ENCODE measurements at places on chromosomes 11 and 22.

DNA sequence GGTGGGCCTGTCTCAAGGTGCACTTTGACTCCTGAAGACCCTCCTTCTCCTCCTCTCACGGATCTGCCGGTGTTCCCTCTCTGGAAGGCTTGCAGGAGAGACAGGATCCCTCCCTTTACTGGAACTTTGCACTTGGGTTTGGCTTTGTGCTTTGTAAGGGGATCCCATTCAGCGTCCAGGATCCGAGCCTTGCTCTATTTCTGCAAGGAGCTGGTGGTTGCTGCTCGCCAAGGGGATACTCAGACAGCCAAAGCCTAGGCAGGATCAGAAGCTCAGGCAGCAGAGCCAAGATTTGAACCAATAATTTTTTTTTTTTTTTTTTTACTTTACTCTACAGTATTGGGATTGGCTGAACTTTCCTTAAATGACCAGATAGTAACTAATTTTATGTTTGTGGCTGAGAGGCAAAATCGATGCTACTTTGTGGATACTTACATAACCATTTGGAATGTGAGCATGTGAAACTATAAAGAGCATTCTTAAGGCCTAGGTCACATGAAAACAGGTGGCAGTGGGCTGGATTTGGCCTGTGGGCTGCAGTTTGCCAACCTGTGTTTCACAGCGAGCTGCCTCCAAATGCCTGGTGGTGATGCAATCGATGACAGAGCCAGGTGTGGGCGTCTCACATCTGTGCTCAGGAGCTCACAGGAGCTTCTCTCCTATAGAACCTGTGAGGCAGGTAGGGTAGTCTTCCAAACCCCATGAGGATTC, 25.2 kb downstream of the BCR start:
- DNase-seq: no peak

GRCh38 chr22:42770941-42771647, 50.4 kb upstream of the A4GALT start:
- no peak for DNase-seq

DNA sequence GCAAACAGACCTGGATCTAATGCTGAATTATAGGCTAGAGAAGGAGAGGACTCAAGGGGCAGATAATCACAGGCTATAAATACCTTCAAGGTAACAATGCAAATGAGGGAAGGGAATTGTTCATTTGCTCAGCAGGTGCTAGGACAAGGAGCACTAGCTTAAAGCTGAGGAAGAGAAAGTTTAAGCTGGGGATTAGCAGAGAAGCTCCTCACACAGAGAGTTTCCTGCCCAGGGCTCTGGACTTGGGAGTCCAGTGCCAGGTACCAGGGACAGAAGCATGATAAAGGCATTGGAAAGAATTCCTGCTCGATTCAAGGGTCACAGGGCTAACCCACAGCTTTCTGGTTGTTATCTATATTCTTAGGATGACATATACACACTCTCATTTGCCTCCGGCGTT, 509.9 kb downstream of the NTM start:
- DNase-seq: peak; percentile 31

DNA sequence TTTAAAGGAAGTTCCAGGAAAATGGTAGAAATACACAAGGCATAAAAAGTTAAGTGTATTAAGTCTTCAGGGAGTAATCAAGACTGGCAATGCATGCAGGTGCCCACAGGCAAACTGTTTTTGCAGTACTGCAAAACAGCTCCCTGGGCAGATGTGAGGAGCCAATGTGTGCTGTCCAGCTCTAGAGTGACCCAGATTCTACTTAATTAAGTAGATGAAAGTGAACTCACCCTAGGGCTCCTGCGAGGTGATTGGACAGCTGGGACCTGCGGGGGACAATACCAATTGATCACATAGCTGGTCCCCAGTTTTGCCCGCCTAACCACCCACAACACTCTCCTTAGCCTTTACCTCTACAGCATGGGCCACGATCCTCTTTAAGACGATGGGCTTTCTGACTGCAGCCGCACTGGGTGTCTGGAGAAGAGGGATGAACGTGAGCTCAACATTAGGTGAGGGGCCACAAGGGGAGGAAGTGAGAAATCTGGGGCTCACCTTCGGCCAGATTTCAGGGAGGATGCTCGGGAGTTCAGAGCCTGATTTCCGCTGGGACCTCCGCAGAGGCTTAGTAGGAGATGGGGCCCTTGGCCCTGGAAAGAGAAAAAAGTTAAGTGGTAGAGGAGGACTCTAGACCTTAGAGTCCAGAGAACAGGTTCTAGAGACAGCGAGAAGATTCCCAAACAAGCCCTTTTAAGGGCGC, 556 bp downstream of the CDCA5 start:
- DNase-seq: no peak

DNA sequence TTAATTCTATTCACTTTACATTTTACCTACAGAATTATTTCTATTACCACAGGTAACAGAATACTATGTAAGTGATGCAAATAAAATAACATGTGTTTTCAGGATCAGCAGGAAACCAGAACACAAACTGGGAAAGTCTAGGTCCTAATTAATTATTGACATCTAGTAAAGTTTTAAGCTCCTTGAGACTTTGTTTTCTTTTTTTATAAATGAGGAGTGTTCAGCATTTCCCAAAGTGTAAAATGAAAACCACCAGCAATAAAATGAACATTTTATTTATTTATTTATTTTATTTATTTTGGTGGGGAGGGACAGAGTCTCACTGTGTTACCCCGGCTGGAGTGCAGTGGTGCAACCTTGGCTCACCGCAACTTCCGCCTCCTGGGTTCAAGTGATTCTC, 123.6 kb downstream of the ARHGAP42 start:
- no peak for DNase-seq

DNA sequence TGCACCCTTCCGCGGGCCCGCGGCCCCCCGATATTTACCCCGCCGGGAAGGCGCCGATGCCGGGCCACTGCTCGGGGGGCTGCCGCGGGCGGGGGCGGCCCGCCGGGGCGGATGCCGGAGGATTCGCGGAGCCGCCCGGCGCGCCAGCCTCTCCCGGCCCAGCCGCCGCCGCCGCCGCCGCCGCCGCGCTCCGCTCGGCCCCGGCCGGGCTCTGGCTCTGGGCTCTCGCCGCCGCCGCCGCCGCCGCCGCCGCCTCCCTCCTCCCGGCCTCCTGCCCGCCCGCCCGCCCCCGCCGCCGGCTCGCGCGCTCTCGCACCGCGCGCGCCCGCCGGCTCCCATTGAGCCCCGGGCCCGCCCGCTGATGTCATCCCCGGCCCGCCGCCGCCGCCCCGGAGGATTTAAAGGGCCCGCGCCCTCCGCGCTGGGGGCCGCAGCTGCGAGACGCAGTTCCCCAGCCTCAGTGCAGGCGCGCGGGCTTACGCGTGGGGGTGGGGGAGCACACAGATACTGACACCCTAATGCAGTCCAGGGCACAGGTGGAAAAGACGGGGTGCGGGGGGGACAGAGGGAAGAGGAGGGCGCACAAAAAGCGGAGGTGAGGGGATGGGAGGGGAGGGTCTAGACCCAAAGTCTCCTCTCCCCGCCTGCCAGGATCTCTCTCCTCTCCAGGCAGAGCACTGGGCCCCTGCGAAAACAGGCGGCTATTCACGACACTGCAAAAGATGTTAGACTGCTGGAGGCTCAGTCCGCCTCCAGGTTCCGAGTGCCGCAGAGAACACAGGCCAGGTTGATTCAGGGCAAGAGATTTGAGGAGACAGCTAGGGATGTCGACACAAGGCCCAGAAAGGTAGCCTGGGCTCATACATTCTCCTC, at the start of gene CSNK1E:
Gene CSNK1E, minus strand, starts transcription at position 312 of the 873 bp plus-strand sequence. CDS start 3,276 bp downstream, outside the sequence.
- DNase-seq: peak; percentile 74

GRCh38 chr11:63534895-63535461, 1.6 kb upstream of the PLAAT4 start:
- DNase-seq: no peak

DNA sequence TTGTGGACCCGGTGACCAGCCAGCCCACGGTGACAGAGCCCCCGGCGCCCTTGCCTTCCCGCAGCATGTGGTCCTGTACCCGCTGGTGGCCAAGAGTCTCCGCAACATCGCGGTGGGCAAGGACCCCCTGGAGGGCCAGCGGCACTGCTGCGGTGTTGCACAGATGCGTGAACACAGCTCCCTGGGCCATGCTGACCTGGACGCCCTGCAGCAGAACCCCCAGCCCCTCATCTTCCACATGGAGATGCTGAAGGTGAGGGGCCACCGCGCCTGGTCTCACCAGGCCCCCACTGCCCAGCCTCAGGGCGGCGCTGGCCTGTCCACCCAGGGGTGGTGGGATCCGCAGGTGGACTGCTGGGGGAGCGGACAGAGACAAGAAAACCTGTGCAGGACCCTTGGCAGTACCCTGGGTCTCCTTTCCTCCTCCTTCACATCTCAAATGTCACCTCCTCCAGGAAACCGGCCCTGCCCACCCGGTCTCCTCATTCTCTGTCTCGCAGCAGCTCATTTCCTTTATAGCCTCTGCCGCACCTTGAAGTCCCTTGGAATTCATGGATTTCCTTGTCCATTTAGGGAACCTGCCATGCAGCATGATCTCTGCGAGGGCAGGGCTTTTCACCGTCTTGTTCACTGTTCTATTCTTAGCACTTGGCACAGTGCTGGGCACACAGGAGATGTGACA, 6.5 kb downstream of the AIP start:
- no peak for DNase-seq

GRCh38 chr11:26073646-26074045, 258.3 kb upstream of the ANO3 start:
- DNase-seq: peak; percentile 88

DNA sequence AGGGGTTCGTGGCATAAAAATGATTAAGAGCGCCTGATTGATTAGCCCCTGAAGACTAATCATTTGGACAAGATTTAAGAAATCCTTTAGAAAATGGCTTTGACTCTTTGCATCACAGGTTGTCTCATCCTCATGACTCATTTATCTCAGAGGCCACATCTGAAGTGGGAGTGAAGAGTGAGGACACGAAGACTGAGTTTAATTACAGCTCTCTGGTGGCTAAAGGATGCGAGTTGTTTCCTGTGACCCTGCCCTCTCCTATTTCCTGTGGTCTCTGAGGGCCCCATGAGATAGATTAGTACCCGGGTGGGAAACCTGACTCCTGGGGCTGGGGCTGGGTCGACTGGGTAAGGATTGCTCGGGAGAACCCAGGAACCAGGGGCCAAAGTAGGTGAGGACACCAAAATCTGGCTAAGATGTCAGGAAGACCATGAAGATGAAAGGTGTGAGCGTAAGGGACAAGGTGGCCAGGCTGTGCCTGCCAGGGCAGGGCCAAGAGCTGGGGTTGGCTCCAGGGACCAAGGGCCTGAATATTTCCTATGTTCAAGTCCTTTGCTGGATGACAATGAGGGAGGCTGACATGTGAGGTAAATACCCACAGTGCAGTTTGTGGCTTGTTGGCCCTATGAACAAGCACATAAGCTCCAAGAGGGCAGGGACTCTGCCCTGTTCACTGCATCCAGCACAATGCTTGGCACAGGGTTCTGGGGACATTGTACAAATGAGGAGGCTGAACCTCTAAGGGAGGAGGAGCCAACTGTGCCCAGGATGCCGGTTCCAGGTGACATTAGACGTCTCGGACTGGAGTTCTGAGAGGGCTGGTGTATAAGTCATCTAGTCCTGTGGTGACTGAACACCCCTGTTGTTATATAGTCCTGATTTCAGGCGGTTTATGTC, 3.6 kb downstream of the OTOG start:
- DNase-seq: no peak

DNA sequence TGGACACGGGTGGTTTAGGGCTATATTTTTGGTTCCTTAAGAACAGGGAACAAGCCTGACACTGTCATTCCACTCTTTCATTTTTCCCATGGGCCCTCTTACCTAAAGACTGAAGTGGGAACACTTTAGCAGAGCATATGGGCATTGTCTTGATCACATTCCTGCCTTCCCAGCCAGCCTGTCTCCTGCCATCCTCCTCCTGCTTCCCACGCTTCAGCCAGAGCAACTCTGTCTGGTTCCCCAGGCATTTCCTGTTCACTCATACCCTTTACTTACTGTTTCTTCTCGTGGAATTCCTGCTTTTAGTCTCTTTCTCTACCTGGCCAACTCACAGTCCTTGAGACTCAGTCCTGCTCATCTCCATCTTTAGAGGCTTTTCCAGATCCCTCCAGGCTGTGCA, 22.8 kb downstream of the MRPL16 start:
- no peak for DNase-seq

GRCh38 chr22:24099071-24099470, 82.2 kb upstream of the SUSD2 start:
- no peak for DNase-seq

- DNase-seq: peak; percentile 21
Observed at GRCh38 chr11:95592471-95592870, 197.1 kb downstream of the FAM76B start.

- DNase-seq: no peak
Observed at GRCh38 chr11:61049859-61050258, 52.4 kb upstream of the CD5 start.

DNA sequence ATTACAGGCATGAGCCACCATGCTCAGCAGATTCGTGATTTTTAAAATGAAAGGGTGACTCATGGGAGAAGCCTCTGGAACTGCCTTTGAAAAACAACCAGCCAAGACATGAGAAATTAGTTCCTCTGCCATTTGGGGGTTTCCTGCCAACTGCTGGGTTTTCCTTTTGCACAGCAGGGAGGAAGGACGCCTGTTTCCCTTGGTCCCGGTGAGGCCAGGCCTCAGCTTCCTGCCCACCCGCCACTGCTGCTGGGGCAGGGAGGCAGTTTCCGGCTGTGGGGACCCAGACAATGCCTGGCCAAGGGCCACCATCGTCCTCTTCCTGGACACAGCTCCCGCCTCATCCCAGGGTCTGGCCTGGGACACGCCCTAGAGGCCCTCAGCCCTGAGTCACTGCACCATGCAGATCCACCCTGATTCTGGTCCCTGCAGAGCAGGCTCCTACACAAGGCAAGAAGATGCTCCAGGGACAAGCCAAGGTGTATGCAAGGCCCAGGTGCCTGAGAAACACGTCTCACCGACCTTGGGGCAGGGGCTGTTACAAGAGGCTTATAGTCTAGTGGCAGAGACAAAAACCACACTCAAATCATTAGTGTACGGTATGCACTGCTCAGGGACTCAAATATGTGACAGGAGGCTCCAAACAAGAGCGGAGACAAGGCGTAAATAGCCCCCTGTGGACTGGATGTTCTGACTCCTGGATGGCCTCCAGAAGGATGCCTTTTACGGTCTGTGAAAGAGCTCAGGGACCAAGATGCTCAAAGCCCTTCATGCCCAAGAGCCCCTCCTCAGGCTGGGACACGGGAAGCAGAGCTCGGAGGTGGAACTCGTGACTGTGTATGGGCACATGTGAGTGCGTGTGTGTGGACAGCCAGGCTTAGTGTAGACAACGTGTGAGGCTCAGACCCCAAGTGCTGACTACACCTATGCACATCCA, 10.0 kb downstream of the PPM1F start:
- no peak for DNase-seq

Measured in NCI-H82 (cell line).